ENCODE measurements at places on chromosomes 11 and 22.

GRCh38 chr22:28187612-28188011 lies 268.6 kb upstream of the PITPNB start:
- no peak for DNase-seq

GRCh38 chr11:124982043-124982442 lies 28.0 kb downstream of the CCDC15 start:
- DNase-seq, result no peak

GRCh38 chr22:32684822-32685187 lies 116.7 kb upstream of the TIMP3 start:
- DNase-seq, result no peak

DNA sequence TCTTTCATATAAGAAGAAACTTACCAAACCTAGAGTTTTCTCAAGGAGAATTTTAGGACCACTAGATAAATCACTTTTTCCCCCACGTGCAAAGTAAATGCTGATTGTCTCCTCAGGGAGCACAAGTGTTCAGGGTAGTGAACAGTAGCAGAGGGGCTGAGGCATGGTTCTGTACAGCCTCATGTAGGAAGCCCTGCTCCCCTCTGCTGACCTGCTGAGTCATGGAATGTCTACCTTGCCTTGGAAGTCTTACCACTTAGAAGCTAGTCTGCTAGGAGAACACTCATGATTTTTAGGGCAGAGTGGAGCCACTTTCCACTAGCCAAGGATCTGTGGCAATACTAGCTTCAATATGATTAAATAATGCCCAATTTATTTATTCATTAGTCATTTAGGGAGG lies 2120.6 kb upstream of the RAG2 start:
- DNase-seq, result no peak

- DNase-seq, result no peak
Observed at GRCh38 chr11:23924226-23924625, 572.6 kb upstream of the LUZP2 start.

DNA sequence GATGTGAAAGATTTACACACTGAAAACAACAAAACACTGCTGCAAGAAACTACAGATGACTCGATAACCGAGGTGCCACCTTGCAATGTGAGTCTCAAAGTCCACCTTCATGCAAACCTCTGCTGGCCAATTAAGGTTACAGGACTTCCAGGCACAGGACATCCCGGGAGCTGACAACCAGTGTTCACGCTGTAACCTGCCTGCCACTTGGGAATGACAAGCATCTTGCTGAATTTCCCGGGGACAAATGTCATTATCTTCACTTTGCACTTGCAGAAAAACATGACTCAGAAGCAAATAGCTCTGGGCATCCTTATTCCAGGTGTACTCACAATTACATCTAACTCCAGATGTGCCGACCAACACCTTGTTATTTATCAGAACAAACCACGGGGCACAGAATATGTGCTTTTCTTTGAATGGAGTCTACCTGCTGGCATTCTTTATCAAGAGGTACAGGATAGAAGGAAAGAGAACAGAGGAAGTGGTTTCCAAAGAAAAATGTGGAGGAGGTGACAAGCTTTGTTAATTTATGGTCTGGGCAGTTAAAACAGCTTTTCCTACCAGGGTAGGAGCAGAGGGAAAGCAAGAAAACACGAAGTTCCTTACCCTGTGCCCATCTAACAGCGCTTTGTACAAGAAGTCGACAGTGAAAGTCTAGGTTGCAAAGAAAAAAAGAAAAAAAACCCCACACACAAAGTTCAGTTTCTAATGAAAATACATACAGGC lies 72.3 kb downstream of the SHANK2 start:
- DNase-seq, result no peak

GRCh38 chr11:108253176-108253575 lies 30.3 kb downstream of the ATM start:
- DNase-seq, result no peak

DNA sequence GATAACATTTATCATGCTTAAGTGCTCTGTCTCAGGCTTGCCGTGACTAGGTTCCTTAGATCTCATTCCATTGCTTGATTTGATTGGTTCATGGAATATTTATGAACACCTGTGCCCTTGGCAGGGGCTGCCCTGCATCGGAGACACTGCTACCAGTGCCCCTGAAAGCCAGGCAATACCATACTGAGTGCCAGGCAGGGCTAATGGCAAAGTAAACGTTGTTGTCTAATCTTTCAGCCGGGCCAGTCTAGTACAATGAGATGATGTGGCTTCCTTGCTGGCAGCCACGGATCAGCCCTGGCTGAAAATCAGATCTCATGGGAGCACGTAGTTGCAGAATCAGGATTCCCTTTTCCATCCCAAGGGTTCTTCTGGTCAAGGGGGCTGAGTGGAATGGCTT lies 5.0 kb upstream of the PGA3 start:
- DNase-seq, result no peak

DNA sequence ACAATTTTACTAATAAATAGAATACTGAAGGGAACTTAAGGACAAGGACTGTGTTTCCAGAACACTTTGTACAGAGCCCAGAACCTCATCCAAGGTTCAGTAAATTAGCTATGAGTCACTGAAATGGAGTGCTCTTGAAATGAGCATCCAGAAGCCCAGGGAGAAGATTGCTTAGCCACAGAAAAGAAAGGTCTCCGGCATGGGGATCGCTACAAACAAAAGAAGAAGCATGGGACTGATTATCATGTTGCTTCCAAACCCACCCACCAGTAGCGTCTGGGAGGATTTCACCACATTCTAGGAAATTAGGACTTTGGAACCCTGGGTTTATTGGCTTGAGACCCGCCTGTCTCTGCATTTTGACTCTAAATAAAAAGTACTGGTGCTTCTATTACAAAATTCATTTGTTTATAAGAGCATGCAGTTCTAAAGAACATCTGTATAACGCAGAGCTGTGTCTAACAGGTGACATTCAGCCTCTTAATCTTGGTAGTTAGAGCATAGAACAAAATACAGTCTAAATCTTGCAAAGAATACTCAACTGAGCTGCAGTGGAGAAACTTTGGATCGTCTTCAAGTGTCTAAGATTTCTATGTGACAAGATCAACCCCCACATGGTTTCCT lies 35.9 kb upstream of the SESN3 start:
- no peak for DNase-seq

GRCh38 chr11:118998822-118999221 lies 884 bp downstream of the CENATAC start:
- no peak for DNase-seq

- no peak for DNase-seq
Observed at GRCh38 chr11:1835671-1836010, 851 bp downstream of the SYT8 start.

DNA sequence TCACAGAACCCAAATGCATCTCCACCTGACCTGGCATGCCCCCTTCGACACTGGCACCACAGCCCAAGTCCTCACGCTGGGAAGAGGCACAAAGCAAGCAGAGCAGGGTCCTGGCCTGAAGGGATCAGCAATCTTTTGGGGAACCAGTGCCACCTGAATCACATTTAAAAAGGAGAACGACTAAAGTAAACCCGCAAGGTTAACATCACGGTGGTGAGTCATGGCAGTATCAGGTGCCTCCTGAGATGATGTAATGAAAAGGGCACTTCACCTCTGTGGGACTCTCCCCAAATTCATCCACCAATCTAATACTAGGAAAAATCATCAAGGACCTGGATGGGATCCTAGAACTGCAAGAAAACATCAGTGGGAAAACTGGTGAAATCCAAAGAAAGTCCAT lies 44.9 kb downstream of the PACSIN2 start:
- peak; percentile 10 for DNase-seq

Measured in stimulated activated CD4-positive, alpha-beta T cell treated with anti-CD3 and anti-CD28 coated beads, Interleukin-4, amount 100 ng/mL, for 24 hours (primary cell).